Esophagus squamous epithelium (tissue), 5 donors: ENCODE measurements at places on chromosomes 11 and 22. TPM values are rescaled to one million over a fixed set of nuclear protein-coding genes. Genes with fewer than 3 reads are reported as not detected.

The P2RY2 gene
- total RNA-seq = 39.4 TPM

DNA sequence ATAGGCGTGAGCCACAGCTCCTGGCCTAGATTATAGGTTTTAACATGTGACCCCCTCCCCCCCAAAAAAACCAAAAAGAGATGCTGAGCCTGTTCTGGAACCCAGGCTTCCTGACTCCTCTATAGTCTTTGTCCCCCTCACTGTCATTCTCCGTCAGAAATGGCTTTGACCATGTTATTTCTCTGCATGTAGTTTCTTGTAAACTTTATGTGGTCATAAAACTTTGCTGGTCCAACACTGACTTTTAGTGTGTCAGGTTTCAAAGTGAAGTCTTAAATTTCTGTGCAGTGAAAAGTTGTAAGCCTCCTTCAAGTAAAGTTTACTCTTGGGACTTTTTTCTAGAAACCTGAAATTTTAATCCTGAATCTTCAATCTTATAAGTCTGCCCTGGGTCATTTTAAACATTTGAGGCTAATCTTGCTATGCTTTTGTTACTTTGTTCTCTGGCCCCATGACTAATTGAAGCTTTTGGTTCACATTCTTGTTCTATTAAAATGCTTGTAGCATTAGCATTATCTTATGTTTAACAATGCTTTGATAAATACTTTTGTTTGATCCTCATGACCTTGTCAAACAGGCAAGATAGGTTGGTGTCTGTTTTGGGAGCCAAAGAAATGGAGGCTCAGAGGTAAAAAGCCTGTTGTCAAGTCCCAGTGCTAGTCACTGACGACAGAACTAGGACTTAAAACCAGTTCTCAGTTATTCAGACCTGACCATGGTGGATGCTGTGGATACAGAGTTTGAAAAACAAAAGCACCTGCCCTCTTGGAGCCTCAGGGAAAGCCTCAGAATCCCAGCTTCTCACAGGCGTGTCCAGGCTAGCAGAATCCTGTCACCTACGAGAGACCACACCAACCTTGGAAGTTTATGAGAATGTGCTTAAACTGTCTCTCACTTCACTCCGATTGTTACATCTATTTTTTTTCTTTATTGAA, 87.7 kb upstream of the HORMAD2 start:
- no peak overlapping the region for H3K4me3 ChIP-seq
- no peaks in the 10 kb centered on the region for H3K36me3 ChIP-seq
- no peaks in the 10 kb centered on the region for H3K27me3 ChIP-seq
- H3K27ac ChIP-seq = peak overlapping the region; percentile 76
- no peak for DNase-seq

The CCDC15 gene
- 2.0 TPM for total RNA-seq

The HEPN1 gene
- total RNA-seq = not detected

DNA sequence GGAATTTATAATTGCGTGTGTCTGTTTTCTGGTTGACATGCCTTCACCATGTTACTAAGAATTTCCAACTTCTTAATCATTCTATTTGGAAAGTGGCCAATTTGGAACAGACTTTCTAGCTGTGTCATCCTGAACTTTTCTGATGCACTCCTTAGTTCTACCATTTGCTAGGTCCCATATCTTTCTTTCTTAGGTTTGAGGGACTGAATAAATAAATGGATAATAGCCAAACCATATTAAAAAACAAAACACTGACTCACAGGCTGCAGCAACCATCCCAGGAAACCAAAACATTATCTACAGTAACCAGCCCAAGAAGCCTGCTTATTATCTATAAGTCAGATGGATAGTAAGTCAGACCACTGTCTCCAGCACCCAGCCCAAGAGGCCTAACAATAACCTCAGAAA, 57.5 kb upstream of the PLET1 start:
- H3K4me1 ChIP-seq = peaks cover 38% of the 10 kb centered on the region
- peak overlapping the region; percentile 50 for H3K27ac ChIP-seq
- DNase-seq = no peak
- no peaks in the 10 kb centered on the region for H3K27me3 ChIP-seq
- no peaks in the 10 kb centered on the region for H3K36me3 ChIP-seq
- H3K4me3 ChIP-seq = no peak overlapping the region

The ACCS gene
- total RNA-seq = 3.4 TPM

The POGLUT3 gene
- 6.0 TPM for total RNA-seq

The SCGB1C1 gene
- not detected for total RNA-seq

DNA sequence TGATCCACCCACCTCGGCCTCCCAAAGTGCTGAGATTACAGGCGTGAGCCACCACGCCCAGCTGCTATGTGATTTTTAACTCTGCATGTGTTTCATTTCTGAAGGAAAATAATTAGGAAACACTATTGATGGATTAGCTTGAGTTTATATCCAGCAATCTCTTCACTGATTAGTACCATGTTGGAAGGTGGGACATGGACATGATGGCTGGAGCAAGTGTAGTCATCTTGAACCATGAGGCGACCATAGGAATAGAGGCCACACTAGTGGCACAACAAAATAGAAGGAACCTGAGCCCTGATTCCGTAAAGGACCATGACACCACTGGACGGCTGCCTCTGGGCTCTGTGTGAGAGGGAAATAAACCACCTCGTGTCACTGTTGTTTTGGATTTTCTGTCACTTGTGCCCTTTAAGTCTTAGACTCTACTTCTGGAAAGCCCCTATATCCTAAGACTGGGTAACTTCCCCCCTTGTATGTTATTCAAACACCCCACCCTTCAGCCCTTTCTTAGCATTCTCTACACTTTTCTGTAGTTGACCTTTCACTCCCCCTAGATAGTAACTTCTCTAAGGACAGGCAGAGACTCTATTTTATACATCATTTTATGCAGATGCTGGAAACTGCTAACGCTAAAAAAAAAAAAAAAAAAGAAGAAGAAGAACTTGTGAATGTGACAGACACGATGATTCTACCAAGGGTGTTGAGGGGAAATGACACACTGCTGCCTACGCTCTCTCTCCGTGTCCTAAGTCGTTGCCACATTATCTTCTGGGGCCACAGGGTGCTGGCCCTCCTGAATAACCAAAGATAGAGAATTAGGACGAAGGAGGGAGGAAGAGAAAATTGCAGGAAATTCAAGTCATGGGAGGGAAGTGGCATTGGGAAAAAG, 2.7 kb upstream of the VPS37C start:
- H3K27ac ChIP-seq = peak overlapping the region; percentile 16
- no peak for DNase-seq
- peaks cover 24% of the 10 kb centered on the region for H3K4me1 ChIP-seq
- H3K27me3 ChIP-seq = no peaks in the 10 kb centered on the region

DNA sequence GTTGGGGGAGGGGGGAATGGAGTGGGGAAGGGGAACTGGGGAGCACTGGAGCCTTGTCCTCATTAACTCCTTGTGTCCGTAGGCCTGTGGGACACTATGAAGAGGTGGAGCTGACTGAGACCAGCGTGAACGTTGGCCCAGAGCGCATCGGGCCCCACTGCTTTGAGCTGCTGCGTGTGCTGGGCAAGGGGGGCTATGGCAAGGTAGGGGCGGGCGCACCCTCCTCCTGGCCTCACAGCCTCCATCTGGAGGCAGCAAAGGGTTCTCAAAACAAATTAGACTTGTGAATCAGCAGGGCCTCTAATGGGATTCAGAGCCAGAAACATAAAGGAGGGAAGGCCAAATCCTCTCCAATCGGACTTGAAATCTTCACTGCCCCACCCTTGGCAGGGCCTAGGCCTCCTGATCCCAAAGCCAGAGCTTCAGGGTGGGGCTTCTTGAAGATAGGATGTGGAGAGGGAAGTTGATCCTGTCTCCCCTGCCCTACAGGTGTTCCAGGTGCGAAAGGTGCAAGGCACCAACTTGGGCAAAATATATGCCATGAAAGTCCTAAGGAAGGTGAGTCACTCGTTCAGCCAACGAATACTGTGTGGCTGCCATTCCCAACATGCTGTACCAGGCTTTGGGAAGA, 859 bp downstream of the RPS6KB2 start:
- H3K27ac ChIP-seq = peak overlapping the region; percentile 97
- H3K4me1 ChIP-seq = peaks cover 22% of the 10 kb centered on the region
- DNase-seq = no peak
- peaks cover 27% of the 10 kb centered on the region for H3K36me3 ChIP-seq
- H3K4me3 ChIP-seq = peak overlapping the region; percentile 96

The MIF gene
- total RNA-seq = 410 TPM

The FOLR1 gene
- total RNA-seq = 7.6 TPM

The ARRB1 gene
- 24.8 TPM for total RNA-seq

The PMM1 gene
- 65.2 TPM for total RNA-seq

- no peak overlapping the region for H3K4me3 ChIP-seq
- no peaks in the 10 kb centered on the region for H3K27me3 ChIP-seq
- no peaks in the 10 kb centered on the region for H3K36me3 ChIP-seq
- DNase-seq = no peak
These were observed 48.8 kb downstream of the MAPK1 start for GRCh38 chr22:21818487-21819182.

DNA sequence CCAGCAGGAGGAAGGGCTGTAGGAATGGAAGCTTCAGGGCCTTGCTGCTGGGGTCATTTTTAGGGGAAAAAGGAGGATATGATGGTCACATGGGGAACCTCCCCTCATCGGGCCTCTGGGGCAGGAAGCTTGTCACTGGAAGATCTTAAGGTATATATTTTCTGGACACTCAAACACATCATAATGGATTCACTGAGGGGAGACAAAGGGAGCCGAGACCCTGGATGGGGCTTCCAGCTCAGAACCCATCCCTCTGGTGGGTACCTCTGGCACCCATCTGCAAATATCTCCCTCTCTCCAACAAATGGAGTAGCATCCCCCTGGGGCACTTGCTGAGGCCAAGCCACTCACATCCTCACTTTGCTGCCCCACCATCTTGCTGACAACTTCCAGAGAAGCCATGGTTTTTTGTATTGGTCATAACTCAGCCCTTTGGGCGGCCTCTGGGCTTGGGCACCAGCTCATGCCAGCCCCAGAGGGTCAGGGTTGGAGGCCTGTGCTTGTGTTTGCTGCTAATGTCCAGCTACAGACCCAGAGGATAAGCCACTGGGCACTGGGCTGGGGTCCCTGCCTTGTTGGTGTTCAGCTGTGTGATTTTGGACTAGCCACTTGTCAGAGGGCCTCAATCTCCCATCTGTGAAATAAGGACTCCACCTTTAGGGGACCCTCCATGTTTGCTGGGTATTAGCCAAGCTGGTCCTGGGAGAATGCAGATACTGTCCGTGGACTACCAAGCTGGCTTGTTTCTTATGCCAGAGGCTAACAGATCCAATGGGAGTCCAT, 14.1 kb downstream of the IL10RA start:
- no peaks in the 10 kb centered on the region for H3K27me3 ChIP-seq
- H3K4me1 ChIP-seq = peaks cover 16% of the 10 kb centered on the region
- no peaks in the 10 kb centered on the region for H3K36me3 ChIP-seq
- no peak overlapping the region for H3K4me3 ChIP-seq
- no peak for DNase-seq

DNA sequence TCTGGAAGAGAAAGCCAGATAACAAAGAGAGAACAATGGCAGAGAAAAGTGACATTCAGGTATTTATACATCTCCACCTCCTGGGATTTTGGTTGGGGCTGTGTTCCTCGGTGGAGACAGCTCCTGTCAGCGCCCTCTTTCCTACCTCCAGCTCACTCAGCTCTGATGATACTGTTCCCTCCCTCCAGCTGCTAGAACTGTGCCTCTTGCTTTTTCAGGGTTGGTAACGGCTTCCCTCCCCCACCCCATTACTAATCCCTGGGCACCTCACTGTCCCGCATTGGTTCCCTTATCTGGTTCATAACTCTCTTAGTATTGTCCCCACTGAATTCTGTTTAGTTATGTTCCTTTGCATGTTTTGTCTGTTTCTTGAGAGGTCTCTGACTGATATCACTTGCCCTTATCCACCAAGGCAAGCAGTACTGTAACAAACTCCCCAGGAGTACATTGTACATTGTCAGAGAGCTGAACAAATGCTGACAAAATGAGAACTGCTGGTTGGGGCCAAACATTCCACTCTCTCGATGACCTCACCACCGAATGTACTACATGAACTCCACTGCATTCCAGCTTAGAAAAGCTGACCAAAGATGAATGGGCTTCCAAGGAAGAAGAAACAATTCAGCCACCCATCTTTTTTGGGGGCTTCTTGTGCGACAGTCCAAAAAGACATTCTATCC, 5.7 kb upstream of the FBXO3 start:
- H3K4me1 ChIP-seq = peaks cover 5% of the 10 kb centered on the region
- H3K4me3 ChIP-seq = no peak overlapping the region
- no peak overlapping the region for H3K27ac ChIP-seq
- H3K27me3 ChIP-seq = no peaks in the 10 kb centered on the region
- DNase-seq = no peak

The SORL1 gene
- 19.9 TPM for total RNA-seq

- H3K27me3 ChIP-seq = no peaks in the 10 kb centered on the region
- H3K4me3 ChIP-seq = no peak overlapping the region
- H3K27ac ChIP-seq = peak overlapping the region; percentile 99
- DNase-seq = no peak
- H3K4me1 ChIP-seq = peaks cover 78% of the 10 kb centered on the region
- no peaks in the 10 kb centered on the region for H3K36me3 ChIP-seq
These were observed 15.6 kb downstream of the SREBF2 start for GRCh38 chr22:41848468-41848867.

DNA sequence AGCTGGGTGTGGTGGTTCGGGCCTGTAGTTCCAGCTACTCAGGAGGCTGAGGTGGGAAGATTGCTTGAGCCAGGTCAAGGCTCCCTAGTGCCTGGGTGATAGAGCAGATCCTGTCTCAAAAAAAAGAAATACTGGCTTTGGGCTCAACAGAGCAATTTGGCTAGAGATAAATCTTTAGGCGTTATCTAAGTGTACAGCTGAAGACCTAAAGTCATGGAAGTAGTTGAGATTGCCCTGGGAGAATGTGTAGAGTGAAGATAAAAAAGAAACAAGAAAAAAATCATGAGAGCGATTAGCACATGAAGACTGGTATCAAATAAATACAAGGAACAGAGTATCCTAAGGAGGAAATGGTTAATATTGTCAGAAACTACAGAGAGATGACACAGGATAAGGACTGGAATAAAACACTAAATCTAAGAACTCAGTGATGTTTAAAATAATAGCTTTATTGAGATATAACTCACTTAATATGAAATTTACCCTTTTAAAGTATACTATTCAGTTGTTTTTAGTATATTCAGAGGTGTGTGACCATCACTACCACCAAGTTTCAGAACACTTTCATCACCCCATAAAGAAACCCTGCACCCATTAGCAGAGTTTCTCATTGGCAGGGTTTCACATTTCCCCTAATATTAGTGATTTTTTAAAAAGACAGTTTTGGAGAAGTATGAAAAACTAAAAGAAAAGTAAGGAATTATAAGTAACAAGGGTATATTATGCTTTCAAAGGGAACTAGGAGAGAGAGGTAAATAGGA, 20.7 kb downstream of the PIK3C2A start:
- DNase-seq = no peak
- H3K27ac ChIP-seq = no peak overlapping the region
- no peak overlapping the region for H3K4me3 ChIP-seq
- no peaks in the 10 kb centered on the region for H3K27me3 ChIP-seq
